ENCODE measurements at places on chromosomes 6 and 20.
A peak's percentile ranks its signal among the peaks of the same experiment; 100 is the strongest.

GRCh38 chr20:59289994-59290393 lies 10.4 kb upstream of the EDN3 start:
- DNase-seq: no peak

DNA sequence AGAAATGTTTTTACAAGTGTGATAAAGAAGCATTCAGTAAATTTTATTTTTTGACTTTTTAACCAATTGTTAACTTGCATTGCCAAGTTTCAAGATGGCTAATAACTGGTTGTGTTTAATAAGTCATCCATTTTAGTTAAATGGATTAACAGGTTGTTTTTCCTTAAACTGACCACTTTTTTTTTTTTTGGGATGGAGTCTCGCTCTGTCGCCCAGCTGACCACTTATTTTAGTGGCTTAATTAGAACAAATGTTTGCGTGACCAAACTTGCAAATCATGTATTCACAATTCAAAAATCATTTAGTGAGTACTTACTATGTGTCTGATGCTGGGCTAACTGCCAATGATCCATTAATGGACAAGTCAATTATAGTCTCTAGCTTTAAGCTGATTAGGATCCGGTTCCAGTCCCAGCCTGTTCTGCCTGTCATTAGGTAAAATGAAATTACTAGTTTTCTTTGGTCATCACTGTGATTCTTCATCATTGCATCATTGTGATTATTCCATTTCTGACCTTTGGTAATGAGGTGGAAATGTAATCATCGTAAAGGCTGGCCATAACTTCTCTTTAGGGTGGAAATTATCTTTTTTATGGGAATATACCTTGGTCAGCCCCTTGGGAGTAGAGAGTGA lies 729.2 kb upstream of the MARCKS start:
- no peak for DNase-seq

- DNase-seq: no peak
Observed at GRCh38 chr6:27312950-27313271, 838 bp upstream of the POM121L2 start.

DNA sequence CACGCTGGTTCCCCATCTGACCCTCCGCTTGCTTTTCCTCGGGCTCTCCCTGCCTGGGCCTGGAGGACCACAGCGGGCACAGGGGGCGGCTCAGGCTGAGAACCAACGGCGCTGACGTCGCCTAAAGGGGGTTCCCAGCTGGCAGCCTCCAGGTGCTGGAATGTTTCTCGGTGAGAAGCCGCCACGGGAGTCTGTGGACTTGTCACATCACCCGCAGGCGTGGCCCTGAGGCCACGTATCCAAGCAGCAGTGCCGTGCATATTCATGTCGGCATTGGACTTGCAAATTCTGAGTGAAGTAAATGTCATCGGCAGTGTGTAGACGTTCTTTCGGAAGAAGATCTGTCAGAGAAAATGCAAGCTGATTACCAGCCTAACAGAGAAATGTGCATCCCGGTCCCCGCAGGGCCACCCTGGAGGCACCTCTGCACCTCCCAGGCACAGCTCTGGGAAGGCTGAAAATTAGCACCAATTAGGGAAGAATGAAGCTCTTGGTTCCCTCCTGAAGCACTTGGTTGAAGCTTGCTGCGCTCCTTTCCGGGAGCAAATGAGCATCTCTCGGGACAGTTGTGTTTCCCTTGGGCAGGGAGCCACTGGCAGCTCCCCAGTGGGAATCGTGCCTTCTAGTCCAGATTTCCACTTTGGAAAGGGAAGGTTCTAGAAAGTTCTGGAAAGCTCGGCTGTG lies 24.3 kb downstream of the NTSR1 start:
- no peak for DNase-seq

- DNase-seq: no peak
Observed at GRCh38 chr6:145743332-145743731, 8.0 kb upstream of the EPM2A start.

GRCh38 chr20:20851385-20851784 lies 138.9 kb upstream of the RALGAPA2 start:
- DNase-seq: no peak

DNA sequence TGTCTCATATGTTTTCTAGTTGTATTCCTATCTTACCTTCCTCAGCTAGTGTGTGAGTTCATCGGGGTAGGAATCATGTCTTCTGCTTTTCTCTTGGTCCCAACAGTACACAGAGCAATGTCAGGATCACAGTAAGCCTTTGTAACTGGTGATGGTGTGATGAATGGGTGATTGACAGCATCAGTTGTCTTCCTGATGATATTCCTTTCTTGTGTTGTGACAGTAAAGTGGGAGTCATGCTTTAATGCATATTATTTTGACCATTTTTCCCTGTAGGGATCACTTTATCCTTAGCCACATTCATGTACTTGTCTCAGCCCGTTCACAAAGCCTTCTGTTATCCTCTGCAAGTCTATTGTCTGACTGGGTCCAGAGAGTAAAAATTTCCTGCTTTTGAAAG lies 501.7 kb downstream of the UTRN start:
- DNase-seq: no peak

GRCh38 chr20:51624157-51624731 lies 81.7 kb upstream of the NFATC2 start:
- DNase-seq: peak; percentile 40

- no peak for DNase-seq
Observed at GRCh38 chr6:166463359-166464067, 80.8 kb upstream of the MPC1 start.

DNA sequence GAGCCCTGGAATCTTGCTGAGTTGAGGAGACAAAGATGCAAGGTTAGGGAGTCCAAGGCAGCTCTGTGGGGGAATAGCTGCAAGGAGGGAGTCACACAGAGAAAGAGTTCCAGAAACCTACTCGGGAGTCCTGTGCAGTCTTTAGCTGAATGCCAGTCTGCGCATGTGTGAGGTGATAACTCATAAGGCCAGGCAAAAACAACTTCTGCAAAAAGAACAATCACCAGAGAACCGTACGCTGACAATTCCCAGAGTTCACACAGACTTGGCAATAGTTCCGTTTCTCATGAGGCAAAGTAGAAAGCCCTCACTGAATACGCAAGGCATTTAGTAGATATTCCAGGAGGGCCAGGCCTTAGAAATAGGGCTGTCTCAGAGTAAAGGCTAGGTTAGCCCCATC lies 135.2 kb upstream of the TAB2 start:
- no peak for DNase-seq

DNA sequence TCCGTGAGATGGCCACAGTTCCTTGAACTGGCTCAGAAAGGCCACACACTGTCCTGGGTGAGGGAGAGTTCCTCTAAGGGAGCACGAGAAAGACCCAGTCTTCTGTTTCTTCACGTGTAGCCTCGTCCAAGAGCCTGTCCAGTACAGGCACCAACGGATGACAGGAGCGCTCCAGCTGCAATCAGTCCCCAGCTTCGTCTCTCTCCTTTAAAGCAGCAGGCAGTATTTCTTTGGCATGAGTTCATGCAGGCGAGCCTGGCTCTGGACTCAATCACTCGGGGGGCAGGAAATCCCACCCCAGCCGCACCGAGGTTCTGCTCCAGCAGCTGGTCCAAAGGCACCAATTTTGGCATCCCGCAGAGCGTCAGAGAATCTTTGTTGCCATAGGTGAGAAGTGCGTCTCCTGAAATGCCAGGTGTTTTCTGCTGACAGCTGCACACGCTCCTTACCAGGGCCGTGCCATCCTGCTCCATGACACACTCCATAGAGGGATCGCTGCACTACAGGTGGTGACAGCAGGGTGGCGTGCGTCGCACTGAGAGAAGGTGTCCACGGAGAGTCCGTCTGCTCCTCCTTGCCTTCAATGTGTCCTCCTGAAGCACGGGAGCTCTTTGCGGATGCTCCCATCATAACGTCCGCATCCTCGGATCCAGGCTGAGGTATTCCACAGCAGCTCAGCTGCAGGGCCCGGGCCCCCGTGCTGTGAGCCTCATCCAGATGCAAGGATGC lies 59.6 kb upstream of the AFDN start:
- DNase-seq: no peak

GRCh38 chr6:163085861-163086623 lies 328.5 kb upstream of the QKI start:
- no peak for DNase-seq

GRCh38 chr6:88365656-88366055 lies 199.5 kb upstream of the CNR1 start:
- no peak for DNase-seq

- no peak for DNase-seq
Observed at GRCh38 chr20:14556206-14556605, 218.8 kb upstream of the FLRT3 start.

GRCh38 chr6:130839379-130839778 lies 12.2 kb downstream of the SMLR1 start:
- no peak for DNase-seq

DNA sequence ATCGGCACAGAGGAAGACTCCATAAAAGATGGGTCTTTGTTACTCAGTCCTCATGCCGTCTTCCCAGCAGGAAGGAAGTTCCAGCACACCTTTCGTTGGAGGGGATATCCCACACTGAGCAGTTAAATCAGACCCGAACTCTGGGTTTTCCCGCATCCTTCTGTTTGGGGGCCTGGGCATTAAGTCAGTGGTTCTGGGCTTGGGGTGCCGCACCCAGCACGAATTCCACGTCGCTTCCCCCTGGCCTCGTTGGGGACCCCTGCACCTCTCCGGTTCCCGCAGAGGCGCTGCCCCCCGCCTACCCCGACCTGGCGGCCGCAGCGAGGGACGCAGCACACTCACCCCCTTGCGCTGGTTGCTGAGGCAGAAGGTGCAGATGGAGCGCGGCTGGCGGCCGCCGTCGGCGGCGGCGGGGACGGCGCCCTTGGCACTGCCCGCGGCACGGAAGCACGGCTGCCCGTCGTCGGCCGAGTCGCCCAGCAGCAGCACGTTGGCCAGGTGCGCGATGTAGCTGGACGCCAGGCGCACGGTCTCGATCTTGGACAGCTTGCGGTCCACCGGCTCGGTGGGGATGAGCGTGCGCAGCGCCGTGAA lies 641 bp downstream of the TCF15 start:
- no peak for DNase-seq

DNA sequence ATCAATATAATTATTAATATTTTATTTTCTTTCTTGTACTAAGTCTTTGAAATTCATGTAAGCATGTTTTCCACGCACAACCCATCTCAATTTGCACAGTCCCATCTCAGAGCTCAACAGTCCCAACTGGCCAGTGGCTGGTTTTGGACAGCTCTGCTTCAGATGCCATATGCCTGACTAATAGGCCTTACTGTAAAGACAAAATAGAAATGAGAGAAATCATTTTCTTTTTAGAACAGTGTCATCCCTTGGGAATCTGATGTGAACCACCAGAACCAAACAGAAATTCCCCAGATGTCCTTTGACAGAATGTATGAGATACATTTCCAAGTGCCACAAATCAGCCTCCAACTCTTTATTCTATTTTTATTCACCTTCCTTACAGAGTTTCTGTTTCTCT lies 338.9 kb downstream of the ESR1 start:
- DNase-seq: no peak

DNA sequence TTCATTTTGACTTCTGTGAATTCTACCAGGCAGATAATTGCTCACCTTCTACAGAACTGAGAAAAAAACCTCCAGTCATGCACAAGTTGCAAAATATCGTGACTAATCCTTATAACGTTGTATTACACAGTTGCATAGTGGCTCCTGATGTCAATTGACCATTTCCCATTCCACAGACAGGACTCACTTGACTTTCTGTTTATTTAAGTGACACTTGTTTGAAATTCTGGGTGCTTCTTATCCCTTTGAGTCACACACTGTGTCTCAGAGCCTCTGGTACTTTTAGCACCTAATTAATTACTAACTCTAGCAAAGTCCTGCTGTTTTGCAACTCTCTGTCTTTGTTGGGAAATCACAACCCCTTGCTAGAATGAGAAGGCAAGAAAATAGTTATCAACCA lies 16.2 kb upstream of the RSPO3 start:
- DNase-seq: no peak

DNA sequence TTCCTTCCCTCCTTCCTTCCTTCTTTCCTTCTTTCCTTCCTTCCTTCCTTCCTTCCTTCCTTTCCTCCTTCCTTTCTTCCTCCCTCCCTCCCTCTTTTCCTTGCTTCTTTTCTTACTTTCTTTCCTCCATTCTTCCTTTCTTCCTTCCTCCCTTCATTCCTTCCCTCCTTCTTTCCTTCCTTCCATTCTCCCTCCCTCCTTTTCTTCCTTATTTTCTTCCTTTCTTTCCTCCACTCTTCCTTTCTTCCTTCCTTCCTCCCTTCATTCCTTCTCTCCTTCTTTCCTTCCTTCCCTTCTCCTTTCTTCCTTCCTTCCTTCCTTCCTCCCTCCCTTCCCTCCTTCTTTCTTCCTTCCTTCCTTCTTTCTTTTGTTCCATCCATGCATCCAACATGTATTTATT lies 35.1 kb upstream of the EDN3 start:
- no peak for DNase-seq

GRCh38 chr20:10970109-10970508 lies 296.3 kb upstream of the JAG1 start:
- no peak for DNase-seq

- DNase-seq: no peak
Observed at GRCh38 chr6:81739230-81740195, 13.0 kb downstream of the TENT5A start.

DNA sequence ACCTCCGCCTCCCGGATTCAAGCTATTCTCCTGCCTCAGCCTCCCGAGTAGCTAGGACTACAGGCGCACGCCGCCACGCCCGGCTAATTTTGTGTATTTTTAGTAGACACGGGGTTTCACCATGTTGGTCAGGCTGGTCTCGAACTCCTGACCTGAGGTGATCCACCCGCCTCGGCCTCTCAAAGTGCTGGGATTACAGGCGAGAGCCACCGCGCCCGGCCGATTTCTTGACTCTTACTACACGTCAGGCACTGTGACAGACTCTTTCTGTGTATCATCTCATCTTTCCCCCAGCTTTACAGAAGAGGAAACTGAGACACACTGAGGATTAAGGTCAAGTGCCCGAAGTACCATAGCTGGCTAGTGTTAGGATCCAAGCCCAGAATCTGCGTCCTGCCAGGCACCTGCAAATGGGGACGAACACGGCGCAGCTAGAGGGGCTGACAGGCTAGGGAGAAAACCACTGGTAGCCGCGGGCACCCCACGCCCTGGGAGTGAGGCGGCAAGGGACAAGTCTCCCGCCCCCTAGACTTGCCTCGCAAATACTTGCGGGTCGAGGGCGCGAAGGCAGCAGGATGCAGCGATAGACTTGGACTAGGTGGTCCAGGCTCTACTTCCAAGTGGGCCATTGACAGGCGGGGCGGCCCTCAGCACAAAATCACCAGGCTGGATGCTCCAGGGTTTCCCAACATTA lies 1.1 kb upstream of the TAF8 start:
- DNase-seq: no peak

GRCh38 chr20:8504030-8504429 lies 372.0 kb downstream of the PLCB1 start:
- DNase-seq: no peak

DNA sequence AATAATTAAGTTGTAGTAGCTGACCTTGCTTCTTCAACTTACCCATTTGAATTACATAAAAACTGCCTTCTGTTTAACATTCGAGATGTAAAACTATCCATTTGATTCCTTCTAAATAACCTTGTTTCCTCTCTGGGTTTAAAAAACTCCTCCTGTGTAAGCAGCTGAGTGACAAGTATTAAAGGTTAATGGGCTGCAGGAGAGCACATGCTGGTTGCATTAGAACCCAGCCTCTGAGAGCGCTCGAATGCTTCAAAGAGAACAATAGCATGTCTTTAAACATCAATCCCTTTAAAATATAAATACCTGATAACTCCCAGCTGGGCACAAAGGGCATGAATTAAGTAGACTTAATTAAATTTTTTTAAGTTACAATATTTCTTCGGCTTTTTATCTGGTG lies 215.8 kb downstream of the EYA4 start:
- DNase-seq: no peak
